Inflammatory macrophage treated with lipopolysaccharide for 4 hours (primary cell): ENCODE measurements at places on chromosomes 12 and 14.

- DNase-seq: no peak
Measured at GRCh38 chr12:39620659-39621658, 1.4 kb upstream of the ABCD2 start.

- DNase-seq: no peak
Measured at GRCh38 chr14:22554498-22555383, 34.3 kb downstream of the DAD1 start.

DNA sequence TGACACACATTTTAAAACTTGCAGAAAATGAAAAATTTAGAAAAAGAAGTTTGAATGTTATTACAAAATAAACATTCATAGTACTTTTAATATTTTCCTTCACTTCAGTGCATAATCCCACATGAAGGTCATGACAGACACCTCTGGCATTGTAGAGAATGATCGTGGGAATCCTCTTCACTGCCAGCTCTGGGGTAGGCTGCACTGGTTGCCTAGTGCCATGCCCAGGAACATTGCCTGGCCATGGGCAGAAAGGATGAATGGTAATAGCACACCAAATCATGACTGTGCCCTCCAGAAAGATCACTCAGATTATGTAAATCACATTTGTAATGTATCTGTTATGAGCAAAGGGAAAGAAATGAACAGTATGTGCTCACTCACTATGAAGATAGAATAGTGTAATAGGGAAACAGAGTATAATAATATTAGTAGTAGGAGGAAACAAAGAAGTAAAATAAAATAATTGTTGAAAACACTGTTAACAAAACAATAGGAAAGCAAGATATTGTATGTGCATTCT lies 161.6 kb downstream of the PLCZ1 start:
- no peak for DNase-seq

- DNase-seq: no peak
Measured at GRCh38 chr12:66552716-66553115, 126.2 kb downstream of the GRIP1 start.

DNA sequence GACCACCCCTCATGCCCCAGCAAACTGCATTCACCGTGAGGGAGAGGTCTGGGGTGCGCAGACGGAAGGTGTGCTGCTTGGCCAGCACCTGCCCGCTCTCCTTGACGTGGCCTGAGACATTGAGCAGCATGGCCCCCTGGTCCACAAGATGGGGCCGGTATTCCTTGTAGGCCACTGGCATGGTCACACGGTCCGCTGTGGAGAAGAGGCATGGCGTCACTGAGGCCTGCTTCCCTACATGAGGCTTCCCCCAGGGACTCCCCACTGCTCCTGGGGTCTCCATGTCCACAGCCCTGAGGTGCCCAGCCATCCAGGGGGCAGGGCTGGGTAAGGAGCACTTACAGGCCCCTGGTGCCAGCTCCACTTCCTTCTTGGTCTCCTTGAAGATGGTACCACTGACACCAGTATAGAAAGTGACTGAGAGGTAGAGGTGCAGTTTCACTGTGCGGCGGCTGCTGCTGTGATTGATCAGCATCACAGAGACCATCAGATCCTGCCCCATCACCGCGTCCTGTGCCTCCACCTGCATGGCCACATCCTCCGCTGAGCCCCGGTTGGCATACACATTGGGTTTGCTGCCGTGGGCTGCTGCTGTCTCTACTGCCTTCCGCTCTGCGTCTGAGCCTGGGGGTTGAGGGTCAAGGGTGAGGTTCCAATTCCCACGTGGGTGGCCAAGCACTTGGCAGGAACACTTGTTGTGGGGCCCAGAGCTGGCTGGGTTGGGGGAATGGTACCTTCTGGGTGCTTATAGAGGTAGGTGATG lies 8.2 kb downstream of the TGM1 start:
- DNase-seq: no peak

DNA sequence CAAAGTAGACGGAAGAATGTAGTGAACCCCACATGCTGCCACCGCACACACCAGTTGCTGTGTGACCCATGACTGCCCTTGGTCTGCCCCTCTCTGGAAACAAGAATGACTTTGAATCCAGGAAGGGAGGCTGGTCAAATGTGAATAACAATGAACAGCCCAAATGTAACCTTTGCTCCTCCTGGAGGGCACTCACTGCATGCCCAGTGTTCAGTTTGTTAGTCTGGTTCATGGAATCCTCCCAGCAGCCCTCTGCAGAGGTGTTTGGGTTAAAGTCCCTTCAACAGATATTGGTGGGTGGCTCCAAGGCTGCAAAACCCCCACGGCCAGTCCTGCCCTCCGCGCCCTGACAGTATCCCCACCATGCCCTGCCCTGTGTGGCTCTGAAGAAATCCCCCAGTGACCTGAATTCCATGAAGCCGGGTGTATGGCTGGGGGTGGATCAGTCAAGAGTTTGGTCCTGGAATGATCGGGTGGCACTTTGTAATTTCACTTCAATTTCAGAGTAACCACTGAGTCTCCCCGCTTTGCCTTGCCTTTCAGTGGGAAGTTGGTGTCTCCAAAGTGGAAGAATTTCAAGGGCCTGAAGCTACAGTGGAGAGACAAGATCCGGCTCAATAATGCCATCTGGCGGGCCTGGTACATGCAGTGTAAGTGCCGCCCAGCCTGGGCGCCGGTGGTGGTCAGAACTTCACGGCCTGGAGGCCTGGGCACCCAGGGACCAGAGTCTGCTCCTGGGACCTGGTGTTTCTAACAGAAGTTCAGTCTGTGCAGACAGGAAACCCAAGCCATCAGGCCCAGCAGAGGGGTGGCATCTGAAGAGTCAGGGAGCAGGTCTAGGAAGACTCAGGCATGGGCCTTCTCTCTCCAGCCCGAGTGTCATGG lies 47.1 kb downstream of the IL31 start:
- DNase-seq: no peak

DNA sequence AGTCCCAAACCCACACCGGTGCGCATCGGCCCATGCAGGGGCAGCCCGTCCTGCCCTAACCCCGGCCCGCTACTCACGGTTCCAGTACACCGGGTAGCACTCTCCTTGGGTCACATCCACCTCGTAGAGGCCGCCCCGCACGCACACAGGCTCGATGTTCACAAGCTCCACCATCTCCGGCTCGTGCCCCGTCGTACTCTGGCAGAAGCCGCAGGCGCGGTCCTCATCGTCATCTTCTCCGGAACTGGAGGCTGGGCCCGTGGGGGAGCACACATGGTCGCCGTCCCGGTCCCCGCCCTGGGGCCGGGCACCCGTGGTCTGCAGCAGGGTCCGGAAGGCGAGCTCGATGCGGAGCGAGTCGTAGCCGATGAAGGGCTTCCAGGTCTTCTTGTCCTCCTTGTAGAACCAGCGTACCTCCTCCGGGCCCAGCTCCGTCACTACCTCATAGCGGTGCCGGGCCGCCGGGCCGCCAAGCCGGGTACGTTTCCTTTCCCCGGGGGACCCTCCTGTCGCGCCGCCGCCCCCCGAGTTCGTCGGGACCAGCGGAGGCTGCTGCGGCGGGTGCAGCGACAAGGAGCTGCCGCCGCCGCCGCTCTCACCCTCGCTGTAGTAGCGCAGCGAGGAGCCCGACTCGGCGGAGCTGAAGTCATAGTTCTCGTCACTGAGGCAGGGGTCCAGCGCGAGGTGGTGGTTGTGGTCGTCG lies 788 bp downstream of the DDHD1 start:
- peak; percentile 56 for DNase-seq

DNA sequence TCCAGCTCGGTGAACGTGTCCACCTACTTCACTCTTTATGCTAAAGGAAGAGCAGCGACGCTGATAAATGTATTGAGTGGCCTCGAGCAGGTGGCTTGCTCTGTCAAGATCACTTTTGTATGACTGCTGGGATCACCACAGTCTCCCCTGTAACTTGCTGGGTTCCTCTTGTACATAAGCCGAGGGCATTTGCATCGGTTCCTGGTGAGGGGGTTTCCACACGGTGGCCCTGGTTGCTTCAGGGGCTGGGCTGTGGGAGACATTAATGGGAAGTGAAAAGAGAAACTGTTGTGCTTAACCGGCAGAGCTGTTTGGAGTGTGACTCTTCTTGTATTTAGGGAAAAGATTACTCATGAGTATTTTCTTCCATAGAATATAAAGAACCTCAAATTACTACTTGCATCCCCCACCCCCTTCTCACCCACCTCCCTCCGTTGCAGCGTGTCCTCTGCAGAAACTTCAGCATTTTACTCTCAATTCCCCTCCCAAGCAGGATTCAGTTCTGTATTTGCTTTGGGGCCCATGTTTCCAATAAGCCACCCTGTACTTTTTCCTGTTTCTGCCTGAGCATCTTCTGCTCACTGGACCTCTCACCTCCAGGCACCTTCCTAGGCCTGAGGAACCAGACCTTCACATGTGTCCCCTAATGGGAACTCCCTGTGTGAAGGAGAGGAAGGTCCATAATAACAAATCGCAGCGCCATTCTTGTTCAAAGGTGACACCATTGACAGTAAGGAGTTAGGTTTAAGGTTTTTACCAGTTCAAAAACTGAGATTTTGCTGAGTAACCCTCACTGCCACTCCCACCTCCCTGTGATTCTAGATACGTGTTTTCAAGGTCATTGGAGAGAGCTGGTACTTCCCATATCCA lies 187.0 kb downstream of the ETV6 start:
- DNase-seq: peak; percentile 99
